ENCODE measurements at places on chromosomes 1 and 21.

- no peak for DNase-seq
These were observed 68.8 kb downstream of the ITGB3BP start for GRCh38 chr1:63454269-63454668.

DNA sequence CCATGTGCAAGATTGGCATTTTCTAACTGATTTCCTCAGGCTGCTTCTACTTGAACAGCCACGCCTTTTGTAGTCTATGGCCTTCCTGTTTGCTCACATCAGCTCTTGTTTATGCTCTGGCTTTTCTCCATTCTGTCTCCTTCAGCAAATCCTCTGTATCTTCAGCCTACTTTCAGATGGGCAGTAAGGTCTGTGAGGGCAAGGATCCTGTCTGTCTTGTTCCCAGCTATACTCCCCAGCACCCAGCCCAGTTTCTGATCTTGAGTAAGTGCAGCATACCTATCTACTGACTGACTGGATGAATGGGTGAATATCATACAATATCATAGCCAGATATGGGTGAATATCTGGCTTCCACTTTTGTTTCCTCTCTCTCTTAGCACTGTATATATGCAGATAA, 438.1 kb downstream of the LMO4 start:
- no peak for DNase-seq

DNA sequence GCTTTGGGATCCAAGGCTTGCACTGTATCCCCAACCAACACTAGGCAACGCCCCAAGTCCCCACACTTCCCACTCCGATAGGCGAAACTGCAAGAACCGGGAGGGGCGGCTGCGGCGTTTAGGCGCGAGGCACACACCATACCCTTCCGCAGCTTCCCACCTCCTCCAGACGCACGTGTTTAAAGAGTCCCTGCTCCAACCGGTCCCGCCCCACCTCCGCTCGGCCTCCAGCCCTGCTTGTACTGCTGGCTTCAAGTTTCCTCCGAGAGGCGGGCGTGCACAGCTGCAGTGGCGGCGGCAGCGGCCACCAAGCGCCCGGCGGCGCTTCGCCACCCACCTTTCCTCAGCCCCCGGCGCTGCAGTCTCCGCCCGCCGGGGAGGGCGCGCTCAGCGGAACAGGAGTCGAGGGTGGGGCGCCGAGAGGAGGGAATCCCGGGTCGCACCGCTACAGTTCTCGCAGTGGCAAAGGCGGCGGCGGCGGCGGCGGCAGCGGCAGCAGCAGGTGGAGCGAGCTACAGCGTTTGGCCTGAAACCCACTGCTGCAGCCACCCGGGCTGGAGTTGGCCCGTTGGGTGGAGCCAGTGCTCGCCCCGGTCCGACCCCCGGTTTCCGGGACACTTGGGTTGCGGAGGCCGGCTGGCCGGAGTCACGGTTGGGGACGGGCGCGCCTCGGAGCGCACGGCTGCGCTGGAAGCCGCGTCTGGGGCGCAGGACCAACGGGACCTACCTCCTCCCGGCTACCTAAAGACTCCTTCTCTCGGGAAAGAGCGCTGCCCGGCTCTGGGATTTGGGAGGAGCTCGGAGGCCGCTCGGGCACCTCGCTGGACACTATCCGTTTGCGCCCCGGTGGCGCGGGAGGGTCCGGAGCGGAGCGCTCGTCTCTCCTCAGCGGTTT, at the start of gene CNIH3:
TSS of gene CNIH3 (plus strand) at position 457 of the 895 bp plus-strand sequence. CDS start 858 bp downstream, outside the sequence.
- no peak for DNase-seq

GRCh38 chr1:193311226-193311948, 125.0 kb upstream of the B3GALT2 start:
- no peak for DNase-seq

DNA sequence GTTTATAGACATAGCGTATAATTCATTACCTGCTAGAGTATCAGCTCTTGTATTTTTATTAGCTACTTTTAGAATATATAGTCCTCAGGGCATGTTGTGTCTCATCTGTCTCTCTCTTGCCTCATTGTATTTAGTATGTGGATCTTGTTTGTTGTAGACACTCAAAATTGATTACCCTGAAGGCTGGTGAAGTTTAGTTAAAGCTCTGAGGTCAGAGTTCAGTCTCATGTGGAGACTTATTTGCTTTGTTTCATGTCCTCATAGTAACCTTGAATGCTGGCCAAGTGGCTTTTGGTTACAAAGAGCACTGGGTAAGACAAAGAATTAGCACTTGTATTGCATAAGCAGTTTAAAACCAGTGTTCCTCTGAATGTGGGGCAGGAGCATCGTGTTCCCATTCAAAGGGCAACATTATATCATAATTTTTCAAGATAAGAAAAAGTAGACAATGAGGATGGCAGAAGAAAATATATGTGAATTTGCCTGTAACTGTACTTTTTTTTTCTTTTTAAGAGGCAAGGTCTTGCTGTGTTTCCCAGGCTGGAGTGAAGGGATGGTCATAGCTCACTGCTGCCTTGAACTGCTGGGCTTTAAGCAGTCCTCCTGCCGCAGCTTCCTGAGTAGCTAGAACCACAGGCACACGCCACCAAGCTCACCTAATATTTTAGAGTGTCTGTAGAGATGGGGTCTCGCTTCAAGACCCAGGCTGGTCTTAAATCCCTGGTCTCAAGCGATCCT, 17.4 kb downstream of the CNST start:
- no peak for DNase-seq

- DNase-seq = no peak
These were observed 3.5 kb upstream of the TIAM1 start for GRCh38 chr21:31347435-31348032.

- no peak for DNase-seq
These were observed 142.0 kb upstream of the ZNHIT6 start for GRCh38 chr1:85850238-85850637.

Measured in stimulated activated naive CD4-positive, alpha-beta T cell (primary cell).